ENCODE measurements at places on chromosomes 1 and 21.

DNA sequence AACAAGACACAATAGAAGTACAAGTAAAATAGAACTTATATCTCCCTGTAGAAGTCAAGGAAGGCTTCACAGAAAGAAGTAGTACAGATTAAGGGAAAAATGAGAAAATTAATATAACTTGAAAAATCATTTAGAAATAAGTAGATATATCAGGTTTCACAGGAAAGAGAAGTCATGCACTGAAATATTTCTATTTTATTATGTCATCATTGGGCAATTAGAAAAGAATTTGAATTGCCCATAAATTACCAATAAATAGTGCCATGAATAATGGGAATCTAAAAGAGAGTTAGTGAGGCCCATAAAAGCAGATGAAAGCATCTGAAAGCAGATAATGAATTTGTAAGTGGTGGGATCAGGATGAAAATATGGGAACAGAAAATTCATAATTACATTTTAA lies 1597.8 kb downstream of the PLA2G4A start:
- DNase-seq, result no peak

- DNase-seq, result no peak
These were observed 20.5 kb upstream of the RPTN start for GRCh38 chr1:152179566-152179965.

GRCh38 chr21:40054403-40054802 lies 187.2 kb downstream of the PCP4 start:
- no peak for DNase-seq

- no peak for DNase-seq
These were observed 221.1 kb downstream of the KCNJ6 start for GRCh38 chr21:37695111-37695510.

DNA sequence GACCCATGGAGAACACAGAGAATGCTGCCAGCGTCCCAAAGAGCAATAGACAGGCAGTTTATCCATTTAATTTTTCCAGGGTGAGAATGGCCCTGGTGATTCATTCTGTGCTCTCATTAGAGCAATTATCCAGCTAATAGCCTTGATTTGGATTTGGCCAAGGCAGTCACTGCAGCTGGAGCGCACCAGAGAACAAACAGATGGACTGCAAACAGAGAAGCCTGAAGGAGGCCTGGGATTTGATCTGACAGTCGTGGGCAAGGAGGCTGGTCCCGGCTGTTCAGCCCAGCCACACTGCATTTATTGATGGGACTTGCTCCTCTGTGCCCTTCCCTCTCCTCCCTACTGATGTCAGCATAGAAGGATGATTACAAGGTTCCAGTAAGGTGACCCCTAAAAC lies 353.9 kb upstream of the C1orf174 start:
- no peak for DNase-seq

DNA sequence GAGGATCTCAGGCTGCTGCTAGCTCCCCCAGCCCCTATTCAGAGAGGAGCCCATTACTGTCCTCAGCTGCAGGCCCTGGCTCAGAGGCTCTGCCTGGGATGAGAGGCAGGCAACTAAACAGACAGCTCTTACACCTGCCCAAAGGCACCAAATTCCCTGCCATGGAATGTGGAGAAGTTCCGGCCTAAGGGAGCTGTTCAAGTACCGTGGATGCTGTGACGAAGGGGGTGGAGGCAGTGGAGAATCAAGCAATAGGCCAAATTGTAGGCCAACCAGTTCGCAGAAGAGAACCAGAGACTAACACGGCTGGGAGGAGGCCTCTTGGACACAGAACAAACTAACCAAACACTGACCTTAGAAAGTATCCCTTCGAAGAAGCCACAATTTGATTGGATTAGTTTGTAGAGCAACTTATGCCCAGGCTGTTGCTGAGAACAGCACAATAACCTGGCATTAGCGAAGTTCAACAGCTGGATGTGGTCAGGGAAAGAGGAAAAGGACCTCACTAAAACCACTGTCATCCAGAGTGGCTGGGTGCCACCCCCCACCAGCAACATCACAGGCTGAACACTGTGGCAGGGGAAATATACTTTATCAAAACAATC lies 3.6 kb downstream of the C1orf174 start:
- no peak for DNase-seq

DNA sequence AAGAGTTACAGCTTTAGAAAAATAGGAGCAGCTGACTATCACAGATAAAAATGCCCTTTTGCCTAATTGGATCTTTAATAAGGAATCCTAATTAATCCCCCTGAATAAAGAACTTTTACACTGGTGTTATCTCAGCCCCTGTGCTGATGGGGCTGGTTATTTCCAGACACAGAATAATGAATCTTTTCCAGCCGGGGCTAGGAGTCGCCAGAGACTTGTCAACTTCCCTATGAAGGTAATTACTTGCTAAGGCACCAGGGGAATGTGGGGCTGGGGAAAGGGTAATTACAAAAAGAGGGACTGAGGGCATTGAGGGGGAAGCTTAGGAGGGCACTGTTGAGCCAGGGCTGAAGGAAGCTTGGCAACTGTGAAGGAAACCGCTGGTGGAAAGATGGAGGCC lies 34.5 kb downstream of the HMGB4 start:
- no peak for DNase-seq

DNA sequence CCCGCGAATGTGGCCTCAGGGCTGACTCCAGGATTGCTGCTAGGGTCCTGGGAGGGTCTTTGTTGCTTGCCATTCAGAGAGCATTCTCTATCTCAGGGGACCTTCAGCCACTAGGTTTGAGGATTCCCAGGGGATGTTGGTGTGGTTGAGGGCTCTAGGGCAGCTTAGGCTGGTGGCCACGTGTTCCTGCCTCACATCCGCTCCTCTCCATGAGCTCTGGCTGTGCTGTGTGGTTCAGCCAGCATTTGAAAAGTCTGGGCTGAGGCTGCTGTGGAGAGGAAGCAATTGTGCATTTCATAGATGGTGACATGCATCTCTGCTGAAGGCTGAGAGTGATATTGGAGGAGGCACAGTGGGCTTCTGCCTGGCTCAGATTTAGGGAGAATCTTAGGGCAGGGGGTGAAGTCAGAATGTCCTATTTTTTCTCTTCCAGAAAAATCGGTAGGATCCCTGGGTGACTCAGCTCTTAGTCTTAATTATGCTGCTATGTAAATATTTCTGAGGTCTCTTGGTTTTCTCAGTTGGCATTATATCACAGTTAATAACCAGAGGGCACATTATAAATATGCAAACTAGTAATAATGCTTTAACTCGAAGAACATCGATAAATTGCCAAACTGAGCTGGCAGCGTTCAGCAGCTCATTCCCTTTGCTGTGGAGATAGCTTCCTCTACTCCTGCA lies 182.3 kb downstream of the CAMTA1 start:
- no peak for DNase-seq

- no peak for DNase-seq
These were observed 17.6 kb downstream of the TRAF5 start for GRCh38 chr1:211344152-211344618.

GRCh38 chr21:36178349-36178748 lies 21.7 kb downstream of the DOP1B start:
- no peak for DNase-seq

GRCh38 chr1:21868941-21869454 lies 56.9 kb downstream of the LDLRAD2 start:
- DNase-seq, result no peak

- DNase-seq, result no peak
These were observed 7.2 kb downstream of the CNIH3 start for GRCh38 chr1:224623310-224623714.

- DNase-seq, result no peak
These were observed 85.3 kb downstream of the GLIS1 start for GRCh38 chr1:53653631-53654030.

DNA sequence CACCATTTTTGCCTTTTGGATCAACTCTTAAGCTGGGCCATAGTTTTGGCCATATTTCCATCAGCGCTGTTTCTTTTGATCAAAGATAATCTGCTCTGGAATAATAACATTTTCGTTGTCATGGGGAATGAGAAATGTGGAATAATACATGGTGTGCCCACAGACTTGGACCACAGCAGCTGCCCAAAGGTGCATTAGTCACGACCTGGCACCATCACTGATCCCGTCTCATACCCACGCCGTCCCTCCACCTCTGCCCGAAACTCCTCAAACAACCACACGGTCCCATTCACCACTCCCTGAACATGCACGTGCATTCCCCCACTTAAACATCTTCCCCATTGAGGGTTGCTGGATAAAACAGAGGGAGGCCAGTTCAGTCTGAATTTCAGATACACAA lies 76.9 kb downstream of the SLC66A1 start:
- no peak for DNase-seq

- no peak for DNase-seq
These were observed 1.8 kb downstream of the WDR77 start for GRCh38 chr1:111446967-111447892.

DNA sequence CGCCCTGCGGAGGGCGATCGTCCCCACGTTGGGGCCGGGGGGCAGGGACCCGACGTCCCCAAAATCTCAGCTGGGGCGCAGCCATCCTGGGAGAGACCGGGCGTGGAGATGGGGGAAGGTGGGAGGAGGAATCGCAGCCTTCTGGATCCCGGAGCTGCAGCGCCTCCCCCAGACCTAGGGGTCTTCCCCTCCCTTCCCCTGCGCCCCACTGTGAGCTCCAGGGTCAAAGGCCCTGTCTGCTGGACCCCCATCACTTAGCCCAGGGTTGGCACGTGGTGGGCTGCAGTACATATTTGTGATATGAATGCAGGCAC lies 90.2 kb upstream of the VAMP3 start:
- DNase-seq, result no peak

- no peak for DNase-seq
These were observed 1.4 kb upstream of the OLFML3 start for GRCh38 chr1:113977906-113978305.

DNA sequence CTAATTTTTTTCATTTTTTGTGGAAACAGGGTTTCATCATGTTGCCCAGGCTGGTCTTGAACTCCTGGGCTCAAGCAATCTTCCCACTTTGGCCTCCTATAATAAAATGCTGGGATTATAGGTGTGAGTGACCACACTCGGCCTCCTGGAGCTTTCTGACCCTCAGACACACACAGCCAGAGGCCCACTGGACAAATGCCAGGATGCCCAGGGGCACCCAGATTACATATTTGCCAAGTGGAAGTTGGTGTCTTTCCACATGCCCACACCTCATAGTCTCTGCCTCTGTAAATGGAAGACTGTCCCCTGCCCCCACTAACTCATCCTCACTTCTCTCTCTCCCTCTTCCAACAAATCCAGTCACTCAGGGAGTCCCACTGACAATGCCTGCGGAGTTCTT lies 63.4 kb upstream of the LRP8 start:
- DNase-seq, result no peak

All from CD8-positive, alpha-beta memory T cell (primary cell).